CD4-positive, alpha-beta T cell treated with Interferon gamma for 1 hour (primary cell): ENCODE measurements at places on chromosomes 4 and X.

DNA sequence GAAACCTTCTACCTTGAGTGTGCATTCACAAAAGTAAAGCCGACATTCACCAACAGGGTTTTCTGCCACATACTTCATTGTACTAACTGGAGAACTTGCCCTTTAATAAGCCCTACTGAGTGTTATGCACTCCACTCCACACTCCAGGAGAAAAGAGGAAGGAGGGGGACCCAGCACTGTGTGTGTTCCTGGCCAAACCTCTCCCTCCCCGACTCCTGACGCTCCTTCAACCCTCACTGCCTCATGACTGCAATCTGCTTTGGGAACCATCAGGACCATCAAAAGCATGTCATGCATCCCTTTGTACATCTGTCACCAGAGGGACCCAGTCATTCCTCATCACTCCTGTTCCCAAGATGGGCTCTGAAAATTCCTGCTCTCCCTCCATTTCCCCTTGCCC is 143.7 kb downstream of the RASL11B start:
- no peak for DNase-seq

DNA sequence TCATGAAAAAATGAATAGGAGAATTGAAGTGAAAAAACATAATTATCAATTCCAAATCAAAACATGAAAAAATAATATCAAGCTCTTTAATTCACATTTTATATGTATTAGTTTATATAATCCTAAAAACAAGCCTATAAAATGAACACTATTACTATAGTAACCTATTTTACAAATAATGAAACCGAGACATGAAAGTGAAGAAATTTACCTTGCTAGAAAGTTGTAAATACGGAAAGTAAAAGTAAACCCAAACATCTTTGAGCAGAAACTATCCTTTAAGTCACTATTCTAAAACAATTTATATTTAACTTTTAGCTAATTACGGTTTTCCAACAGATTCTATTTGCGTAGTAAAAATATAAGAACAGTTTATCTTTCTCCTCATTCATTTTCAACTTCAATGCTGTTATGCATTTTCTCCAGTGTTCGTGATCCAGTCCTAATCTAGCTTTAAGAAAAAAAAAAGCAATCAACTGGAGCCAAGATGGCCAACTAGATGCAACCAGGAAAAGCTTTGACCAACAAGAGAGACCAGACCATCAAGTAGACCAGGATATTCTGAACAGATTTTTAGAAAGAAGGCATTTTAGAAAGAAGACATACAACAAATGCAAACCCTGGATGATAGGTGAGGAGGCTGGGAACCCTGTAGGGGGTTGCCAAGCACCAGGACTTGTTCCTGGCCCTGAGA is 67.0 kb downstream of the DDX53 start:
- no peak for DNase-seq

DNA sequence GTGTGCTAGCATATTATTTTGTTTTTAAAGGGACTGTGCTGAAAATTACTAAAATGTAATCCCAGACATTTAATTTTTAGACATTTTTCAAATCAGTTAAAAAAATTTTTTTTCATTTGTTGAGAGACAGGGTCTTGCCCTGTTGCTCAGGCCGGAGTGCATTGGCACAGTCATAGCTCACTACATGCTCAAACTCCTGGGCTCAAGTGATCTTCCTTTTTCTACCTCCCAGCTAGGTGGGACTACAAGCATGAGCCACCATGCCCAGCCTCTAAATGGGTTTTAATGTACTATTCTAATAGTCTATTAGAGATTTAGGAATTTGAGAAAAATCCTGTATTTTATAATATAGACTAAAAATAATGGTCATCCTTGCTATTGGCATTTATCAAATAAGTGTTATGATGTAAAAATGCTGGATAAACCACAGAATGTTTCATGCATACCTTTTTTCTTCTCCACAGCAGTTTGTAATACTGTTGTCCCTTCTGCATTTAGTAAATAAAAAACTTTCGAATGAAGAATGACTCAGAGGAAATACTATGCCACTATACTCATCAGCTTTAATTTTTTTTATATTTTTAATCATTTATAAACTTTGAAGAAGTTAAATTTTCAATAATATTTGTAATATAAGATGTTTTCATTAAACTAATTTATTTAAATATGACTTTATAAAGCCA is 29.9 kb downstream of the CPEB2 start:
- DNase-seq, result no peak

DNA sequence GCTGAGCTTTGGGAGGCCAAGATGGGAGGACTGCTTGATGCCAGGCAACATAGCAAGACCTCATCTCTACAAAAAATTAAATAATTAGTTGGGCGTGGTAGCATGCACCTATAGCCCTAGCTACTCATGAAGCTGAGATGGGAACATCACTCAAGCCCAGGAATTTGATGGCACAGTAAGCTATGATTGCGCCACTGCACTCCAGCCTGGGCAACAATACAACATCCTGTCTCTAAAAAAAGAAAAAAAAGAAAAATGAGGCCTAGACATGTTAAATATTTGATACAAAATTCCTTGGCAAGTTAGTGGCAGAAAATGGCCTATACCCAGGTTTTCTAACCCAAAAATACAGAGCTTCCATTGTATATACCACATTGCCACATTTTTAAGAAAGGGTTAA is 88.1 kb upstream of the MAB21L2 start:
- no peak for DNase-seq

- DNase-seq, result no peak
Observed at GRCh38 chr4:113618205-113618604, 143.3 kb downstream of the CAMK2D start.
